ENCODE measurements at places on chromosomes 2 and 18. TPM values are rescaled to one million over a fixed set of nuclear protein-coding genes. Genes with fewer than 3 reads are reported as not detected.

DNA sequence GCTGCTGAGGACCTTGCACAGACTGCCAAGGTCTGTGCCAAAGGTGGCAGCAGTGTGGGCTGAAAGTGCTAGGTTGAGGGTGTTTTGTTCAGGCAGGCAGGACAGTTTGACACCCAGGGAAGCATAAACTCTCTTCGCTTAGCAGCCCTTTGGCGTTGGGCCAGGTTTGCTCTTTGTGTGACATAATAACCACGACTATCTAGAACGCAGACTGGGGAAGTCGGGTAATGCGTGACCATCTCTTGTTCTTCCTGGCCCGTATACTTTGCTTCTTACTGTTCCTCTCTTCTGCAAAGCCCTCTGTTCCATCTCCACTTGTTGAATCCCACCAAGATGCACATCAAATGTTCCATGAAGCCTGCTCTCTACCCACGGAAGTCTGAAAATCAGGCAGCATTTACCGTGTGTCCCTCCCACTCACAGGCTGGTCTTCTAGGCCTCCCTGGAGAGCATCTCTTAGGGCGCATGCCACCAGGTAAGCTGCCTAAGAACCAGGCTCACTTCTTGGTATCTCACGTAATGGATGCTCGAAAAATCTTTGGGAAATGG, 96.7 kb upstream of the LMAN1 start:
- no peak for DNase-seq

DNA sequence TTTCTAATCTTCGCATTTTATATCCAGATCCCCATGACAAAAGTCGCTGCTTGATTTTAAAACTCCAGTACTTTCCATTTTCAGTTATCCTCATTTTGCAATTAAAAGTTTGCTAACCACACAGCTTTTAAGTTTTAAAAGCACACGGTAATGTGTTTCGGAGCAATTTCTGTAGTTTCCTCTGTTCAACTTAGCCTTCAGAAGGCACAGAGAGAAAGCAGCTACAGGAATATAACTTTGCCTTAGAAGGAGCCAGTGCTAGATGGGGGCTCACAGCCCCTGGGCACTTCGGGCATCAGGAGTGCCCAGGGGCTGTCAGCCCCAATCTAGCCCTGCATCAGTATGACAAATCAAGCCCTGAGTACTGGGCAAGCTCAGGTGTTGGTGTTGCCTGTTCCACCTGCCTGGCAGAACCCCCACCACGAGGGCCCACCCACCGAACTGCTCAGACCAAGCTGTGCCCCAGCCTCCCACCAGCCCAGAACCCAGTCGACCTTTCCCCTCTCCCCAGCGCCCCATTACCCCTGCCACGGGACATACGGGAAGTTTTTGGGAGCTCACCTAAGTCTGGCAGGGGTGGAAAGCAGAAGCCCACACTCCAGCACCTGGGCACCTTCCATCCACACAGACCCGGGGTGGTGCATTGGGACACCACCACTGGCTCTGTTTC, 47.3 kb downstream of the TRABD2A start:
- no peak for DNase-seq

GRCh38 chr2:192327576-192327975, 132.8 kb upstream of the TMEFF2 start:
- DNase-seq, result no peak

- DNase-seq, result peak; percentile 84
Measured at GRCh38 chr2:64865073-64865830, 123.9 kb upstream of the SLC1A4 start.

DNA sequence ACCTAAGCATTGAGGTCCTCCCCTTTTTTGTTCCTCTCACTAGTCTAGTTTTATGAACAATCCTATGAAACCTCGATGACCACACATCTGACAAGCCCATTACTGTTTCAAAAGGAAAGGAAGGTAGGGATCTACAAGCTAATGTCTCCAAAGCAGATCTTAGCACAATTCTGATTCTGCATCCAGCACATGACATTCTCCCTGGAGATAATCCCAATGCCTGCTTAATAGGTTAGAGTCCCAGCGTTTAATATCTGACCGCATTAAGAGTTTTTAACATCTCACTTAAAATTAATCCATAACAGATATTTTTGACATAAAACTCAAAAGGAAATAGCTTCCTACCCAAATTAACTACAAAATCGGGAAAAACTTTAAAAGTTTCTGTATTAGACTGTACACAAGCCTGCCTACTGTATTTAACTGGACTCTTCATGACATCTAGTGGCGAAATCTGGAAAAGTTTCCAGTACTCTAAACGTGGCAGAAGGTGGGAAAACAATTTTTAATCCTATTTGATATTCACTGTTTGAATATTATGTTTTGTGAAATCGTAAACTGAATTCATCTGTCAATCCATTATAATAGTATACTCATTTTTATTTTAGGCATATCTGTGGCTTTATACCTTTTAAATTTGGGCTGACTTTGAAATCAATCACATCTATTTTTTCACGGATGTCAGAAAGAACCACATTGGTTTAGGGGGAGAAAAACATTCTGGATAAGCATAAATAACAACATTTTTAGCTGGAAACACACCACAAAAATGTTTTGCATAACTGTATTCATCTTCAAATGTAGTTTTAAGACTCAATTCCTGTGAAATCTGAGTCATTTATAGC, 62.4 kb downstream of the TXNL1 start:
- peak; percentile 15 for DNase-seq

- no peak for DNase-seq
Measured at GRCh38 chr2:232529806-232530547, 4.0 kb downstream of the CHRND start.

DNA sequence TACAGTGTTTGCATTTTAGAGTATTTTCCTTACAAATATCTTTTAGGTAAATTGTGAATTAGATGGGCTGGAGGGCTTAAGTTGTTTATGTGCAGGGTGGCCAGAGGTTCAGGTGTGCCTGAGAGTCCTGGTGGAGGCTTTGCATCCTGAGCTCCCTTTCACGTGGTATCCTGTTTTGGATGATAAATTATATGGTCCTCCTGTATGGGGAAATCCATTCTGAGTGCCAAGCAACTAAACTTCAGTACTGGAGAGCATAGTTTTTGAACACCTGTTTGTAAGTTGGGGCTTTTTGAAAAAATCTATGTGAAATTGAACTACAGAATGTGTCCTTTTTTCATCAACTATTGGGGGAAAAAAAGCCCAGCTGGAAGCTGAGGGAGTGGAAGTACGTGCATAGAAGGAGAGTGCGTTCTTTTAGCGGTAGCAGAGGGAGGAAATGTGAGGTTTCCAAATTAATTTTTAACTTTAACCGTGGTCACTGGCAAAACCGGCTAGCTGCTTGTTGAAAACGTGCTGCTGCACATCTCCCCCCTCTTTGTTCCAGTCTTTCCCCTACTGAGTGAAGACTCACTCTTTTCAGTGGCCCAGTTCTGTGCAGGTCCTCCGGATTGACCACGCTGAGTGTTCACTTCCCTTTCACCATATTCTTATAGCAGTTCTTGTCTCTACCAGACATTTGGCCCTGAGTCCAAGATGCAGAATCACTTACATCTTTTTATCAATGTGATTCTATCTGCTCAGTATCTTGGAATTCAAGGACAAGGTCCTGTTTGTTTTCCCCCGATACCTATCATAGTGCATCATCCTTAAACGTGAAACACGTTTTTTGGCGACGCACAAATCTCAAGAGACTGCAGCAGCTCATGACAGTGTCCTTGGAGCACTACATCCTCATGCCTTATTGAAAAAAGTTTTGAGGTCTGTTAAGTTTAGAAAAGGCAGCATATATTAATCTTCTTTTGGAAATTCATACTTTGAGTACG, 15.3 kb downstream of the CNOT11 start:
- no peak for DNase-seq

- no peak for DNase-seq
Measured at GRCh38 chr18:21386523-21387240, 144.7 kb downstream of the GREB1L start.

GRCh38 chr2:6470518-6470917, 395.2 kb downstream of the CMPK2 start:
- no peak for DNase-seq

GRCh38 chr2:42547014-42547413, 21.4 kb upstream of the MTA3 start:
- no peak for DNase-seq

DNA sequence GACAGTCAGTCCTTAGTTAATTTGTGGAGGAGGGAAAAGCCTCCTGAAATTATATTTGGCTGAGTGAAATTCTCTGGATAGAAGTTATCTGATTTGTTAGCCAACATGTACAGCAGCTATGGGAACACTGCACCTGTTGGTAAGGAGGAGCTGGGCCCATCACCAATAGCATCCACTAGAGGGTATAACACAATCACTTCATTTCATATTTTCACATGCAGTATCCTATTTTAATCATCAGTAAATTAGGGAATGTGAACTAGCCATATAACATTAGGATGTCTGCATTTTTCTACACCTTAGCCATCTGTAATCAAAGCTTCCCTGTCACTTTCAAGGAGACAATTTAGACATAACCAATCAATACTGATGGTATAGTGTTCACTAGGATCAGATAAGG, 818.4 kb upstream of the CDH2 start:
- no peak for DNase-seq

GRCh38 chr2:160062292-160063005, at the start of gene PLA2R1:
Gene PLA2R1, minus strand, starts transcription at chr2:160062615. Its CDS starts 212 bp downstream, at chr2:160062403.
- DNase-seq, result no peak

DNA sequence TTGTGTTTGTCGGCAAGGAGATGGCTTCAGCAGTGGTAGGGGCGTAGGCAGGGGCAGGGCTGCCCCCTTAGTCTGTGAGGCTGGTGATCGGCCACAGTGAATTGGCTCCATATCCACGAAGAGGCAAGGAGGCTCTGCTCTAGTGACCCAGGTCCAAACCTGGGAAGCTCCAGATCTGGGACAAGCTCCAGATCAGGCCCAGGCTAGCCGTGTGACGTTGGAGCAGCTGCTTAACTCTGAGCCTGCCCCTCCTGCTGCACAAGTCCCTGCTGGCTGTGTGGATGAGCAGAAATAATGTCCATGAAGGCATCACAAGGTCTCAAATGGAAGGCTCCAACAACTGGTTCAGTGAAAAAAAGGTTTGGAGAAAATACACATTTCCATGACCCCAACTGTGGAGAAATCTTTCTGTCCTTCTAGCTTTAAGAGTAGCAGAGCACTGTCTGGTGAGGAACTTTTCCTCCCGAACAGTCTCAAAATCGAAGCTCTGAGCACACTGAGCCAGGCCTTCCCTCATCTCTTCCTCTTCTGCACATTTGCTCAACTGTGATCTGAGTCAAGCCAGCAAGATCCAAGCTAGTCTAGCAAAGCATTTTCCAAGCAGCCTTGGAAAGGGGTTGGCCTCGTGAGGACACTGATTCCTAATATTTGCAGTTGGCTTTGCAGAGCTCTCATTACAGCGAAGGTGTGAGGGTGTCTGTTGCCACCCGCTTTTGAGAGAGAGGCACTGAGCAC, 67.0 kb upstream of the TCF7L1 start:
- DNase-seq, result no peak

GRCh38 chr2:156211318-156211717, 121.2 kb downstream of the NR4A2 start:
- no peak for DNase-seq

DNA sequence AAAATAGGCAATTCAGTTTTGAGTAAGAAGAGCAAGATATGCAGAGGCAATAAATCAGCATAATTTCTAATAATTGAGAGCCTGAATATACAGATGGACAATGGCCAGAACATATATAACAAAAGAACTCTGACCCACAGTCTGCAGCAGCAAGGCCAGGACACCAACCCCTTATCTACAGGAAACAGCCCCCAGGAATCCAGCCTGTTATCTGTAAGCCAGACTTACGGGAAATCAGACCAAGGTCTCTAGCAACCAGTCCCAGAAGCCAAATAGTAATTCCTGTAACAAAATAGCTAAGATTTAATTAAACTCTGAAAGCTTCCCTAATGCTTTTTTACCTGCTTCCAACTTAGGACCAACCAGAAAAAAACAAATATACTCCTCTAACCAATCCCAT, 434.5 kb upstream of the GYPC start:
- DNase-seq, result no peak

DNA sequence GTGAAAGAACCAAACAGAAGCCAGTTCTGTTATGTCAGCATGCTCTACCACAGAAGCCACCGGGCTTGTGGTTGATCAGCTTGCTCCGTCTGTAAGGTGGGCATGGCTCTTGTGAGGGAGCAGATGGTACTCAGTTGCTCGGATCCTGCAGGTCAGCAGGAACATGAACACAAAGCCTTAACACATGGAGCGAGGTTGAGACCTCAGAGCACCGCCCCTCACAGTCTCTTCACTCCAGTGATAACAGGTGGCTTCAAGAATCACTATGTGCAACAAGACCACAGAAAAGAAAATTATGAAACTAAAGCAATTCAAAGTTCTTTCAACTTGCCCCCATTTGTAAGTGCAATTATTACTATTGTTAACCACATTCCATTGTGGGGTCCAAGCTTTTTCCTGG, 72.1 kb downstream of the OSBPL6 start:
- DNase-seq, result no peak

- peak; percentile 51 for DNase-seq
Measured at GRCh38 chr18:3062798-3063680, 50.1 kb upstream of the LPIN2 start.

DNA sequence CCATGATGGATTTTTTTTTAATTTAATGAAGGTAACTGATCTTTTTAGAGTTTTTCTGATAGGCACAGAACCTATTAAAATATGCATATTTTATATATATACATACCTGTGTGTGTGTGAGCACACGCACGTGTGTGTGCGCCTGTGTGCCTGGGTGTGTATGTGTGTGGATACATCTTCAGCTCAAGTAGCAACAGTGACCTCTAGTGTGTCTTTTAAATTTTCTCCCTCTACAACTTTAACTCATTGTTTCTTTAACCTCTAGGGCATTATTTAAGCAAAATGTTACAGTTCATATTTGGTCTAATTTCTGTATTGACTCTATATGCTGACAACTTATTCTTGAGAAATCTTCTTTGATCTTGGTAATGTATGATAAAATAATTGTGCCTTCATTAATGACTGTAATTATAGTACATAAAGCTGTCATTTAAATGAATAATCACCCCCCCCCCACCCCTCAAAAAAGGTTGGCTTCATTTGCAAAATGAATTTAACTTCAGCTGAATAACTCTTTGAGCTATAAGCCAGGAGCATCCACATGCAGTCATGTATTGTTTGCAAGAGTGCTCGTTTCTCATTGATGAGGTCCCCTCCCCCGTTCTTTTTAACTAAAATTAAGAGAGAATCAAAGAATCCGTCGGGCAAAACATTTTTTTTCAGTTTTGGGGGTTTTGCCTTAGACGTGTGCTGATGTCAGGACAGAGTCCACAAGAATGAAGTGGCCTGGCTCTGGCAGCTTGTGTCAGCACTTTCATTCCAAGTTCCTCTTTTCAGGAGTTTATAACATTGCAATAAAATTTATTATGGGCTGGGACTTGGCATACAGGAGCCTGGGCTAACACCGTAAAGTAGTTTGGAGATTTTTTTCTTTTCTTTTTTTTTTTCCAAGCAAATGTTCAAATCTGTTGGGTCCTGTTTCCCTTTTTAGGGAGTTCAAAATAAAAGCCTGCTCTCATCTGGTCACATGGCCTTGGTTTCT, 80.0 kb downstream of the ETAA1 start:
- no peak for DNase-seq

The GPR35 gene
- 21.8 TPM for polyA plus RNA-seq

The SPATS2L gene
- polyA plus RNA-seq, result 58.3 TPM

The PDCD1 gene
- polyA plus RNA-seq, result 12.7 TPM

The LOXHD1 gene
- 0.09 TPM for polyA plus RNA-seq

The FOXD4L1 gene
- polyA plus RNA-seq, result 0.09 TPM

The AQP12B gene
- 0.11 TPM for polyA plus RNA-seq

The ANO7 gene
- polyA plus RNA-seq, result 0.41 TPM

The LPIN2 gene
- 11.1 TPM for polyA plus RNA-seq

The SLC5A7 gene
- 0.05 TPM for polyA plus RNA-seq

The IGFBP5 gene
- 134 TPM for polyA plus RNA-seq

The CNTNAP5 gene
- polyA plus RNA-seq, result 0.02 TPM

The CMPK2 gene
- polyA plus RNA-seq, result 9.3 TPM
